Stimulated activated CD8-positive, alpha-beta memory T cell treated with anti-CD3 and anti-CD28 coated beads, Interleukin-4, amount 100 ng/mL, for 48 hours (primary cell): ENCODE measurements at places on chromosomes 3 and 15.
A peak's percentile ranks its signal among the peaks of the same experiment; 100 is the strongest.

- DNase-seq = no peak
These were observed 29.8 kb upstream of the EBLN2 start for GRCh38 chr3:73031573-73032103.

GRCh38 chr3:25555695-25556437, 108.8 kb downstream of the TOP2B start:
- DNase-seq = no peak

DNA sequence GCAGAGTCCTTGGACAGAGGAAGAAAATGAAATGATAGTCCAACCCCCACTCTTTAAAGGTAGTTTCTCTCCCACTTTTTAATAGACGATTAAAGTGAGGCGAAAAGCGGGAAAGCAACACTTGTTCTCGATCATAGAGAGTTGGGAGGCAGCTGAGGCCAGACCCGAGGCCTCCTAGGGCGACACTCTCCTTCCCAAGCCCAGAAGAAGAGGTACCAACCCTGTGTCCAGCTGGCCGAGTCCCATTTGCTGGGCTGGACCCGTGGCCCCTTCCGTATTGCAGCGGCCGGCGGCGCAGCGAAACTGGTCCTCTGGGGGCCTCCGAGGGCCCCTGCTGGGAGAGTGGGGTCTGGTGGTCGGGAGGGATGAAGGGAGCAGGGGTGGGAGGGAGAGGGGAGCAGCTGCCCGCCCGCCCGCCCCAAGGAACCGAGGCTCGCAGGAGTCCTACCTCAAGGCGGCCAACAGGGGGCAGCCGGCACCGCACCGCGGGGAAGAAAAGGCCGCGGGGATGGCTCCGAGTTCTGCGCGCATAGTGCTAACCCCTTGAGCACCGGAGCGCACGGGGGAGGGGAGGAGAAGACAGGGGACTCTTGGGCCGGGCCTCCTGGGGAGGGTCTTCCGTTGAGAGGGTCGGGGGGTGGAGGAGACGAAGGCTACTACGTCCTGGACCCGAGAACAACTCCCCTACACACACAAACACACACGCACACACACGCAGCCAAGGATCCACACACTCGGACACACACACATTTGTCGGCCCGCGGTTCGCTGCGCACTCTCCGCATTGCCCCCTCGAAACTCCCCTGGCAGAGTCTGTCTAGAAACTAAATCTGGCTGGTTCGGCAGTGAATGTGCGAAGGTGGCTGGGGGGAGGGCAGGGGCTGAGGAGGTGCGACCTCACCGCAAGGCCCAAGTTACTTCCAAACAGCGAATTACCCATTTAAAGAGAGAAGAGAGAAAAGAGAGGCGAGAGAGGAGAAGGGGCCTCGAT, 2.0 kb downstream of the WNT5A start:
- DNase-seq = peak; percentile 70

DNA sequence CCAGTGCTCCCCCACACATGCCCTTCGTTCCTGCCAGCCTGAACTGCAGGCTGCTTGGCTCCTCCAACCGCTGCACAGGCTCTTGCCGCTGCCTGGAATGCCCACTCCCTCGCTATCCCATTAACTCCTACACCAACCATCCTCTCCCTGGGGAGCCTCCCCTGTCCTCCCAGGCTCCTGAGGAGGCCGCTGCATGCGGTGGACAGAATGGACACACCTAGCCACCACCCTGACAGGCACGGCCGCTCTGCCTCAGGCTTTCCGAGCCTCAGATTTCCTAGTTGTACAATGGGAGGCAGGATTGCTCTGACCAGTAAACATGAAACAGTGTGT, 2.3 kb downstream of the PLXNB1 start:
- no peak for DNase-seq

GRCh38 chr15:36841193-36841592, 259.2 kb downstream of the MEIS2 start:
- DNase-seq = no peak

GRCh38 chr3:161051856-161052255, 53.3 kb downstream of the B3GALNT1 start:
- no peak for DNase-seq

- no peak for DNase-seq
These were observed 120.8 kb upstream of the PHLDB2 start for GRCh38 chr3:111738238-111738637.

DNA sequence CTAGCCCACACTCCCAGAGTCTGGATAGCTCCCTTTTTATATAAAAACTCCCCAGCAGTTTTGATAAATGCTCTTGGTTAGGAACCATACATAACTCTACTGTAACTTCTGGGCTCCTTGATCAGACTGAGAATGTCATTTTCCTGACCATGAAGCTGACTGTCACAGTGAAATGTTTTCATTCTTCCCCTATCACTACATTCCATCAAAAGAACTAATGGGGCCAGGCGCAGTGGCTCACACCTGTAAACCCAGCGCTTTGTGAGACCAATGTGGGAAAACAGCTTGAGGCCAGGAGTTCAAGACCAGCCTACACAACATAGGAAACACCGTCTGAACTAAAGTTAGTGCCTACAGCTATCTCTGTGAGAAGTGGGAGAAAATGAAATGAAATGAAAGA, 72.8 kb upstream of the MYO5C start:
- no peak for DNase-seq

DNA sequence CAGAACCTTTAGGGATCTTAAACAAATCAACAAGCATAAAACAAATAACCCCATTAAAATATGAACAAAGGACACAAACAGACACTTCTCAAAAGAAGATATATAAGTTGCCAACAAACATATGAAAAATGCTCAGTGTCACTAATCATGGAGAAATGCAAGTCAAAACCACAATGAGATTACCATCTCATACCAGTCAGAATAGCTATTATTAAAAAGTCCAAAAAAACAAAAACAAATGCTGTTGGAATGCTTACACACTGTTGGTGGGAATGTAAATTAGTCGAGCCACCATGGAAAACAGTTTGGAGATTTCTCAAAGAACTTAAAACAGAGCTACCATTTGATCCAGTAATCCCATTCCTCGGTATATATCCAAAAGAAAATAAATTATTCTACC, 423.6 kb downstream of the OTOL1 start:
- no peak for DNase-seq

DNA sequence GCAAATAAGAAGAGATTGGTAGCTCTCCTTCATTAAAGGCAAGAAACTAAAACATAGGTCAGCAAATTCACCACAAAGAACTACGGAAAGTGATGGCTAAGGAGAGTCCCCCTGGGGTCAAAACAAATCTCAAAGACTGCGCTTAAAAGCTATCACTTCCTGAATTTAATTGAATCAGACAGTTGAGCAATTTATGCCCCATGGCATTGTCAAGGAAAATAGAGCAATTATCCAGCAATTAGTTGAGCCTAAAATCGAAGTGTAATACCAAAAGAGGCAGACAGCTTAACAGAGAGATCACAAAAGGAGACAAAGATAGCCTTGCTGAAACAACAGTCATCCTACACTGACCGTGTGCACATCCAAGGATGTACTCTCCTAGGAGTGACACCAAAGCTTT, 74.4 kb upstream of the SCN10A start:
- no peak for DNase-seq

DNA sequence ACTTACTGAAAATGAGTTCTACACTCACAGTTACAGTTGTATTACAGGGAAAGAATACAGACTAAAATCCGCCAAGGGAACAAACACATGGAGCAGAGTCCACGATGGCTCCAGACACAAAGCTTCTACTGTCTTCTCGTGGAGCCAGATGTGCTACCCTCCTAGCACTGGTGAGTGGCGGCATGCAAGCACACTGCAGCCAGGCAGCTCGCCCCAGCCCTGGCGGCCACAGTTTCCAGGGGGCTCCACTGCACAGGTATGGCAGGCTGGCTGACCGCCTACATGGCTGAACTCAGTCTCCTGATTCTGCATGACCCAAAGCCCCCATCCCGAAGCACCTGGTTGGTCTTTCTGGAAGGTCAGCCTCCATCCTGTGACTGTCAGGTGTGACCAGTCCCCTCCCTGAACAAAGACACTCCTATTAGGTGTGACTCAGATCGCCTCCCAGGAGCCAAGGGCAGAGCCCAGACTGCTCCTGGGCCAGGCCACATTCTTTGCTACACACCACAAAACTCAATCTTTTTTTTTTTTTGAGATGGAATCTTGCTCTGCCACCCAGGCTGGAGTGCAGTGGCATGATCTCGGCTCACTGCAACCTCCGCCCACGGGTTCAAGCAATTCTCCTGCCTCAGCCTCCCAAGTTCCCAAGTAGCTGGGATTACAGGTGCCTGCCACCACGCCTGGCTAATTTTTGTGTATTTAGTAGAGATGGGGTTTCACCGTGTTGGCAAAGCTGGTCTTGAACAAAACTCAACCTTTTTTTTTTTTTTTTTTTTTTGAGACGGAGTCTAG, 51.5 kb downstream of the CFAP92 start:
- no peak for DNase-seq

- DNase-seq = no peak
These were observed 232.5 kb upstream of the TBL1XR1 start for GRCh38 chr3:177429771-177430170.

DNA sequence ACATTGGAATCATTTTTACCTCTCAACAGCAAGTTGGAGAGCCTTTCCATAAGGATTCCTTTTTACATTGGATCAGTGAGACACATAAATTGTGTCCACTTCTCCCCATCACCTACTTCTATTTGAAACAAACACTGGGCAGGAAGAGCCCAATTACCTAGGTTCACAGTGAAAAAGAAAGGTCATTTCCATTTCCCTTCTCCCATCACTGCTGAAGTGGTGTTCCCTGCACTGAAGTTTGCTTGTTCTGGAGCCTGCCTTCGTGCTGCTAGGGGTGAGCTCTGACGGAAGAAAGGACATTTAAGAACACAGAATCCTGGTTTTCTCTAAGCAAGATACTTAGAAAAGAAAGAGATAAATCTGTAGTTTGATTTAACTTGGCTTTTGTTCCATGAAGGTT, 123.8 kb upstream of the ZBTB20 start:
- DNase-seq = no peak

DNA sequence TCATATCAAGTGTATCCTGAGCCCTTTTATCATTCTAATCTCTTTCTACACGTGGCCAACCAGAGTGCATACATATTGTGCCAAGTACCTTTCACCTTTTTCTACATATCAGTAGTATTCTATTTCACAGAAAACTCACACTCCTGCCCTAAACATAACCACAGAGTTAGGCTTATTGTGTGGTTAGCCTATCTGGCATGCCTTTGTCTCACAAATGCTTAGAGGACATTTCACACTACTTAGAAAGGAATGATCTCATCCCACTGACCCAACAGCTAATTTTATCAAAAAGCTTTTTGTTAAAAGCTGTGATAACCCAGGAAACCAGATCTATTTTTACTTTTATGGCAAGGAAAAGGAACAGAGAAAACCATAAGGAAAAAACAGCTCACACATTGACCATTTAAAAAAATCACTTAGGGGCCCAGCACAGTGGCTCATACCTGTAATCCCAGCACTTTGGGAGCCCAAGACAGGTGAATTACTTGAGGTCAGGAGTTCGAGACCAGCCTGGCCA, 17.8 kb upstream of the MAP4 start:
- DNase-seq = no peak

GRCh38 chr3:64922213-64922612, 234.4 kb upstream of the ADAMTS9 start:
- DNase-seq = no peak

DNA sequence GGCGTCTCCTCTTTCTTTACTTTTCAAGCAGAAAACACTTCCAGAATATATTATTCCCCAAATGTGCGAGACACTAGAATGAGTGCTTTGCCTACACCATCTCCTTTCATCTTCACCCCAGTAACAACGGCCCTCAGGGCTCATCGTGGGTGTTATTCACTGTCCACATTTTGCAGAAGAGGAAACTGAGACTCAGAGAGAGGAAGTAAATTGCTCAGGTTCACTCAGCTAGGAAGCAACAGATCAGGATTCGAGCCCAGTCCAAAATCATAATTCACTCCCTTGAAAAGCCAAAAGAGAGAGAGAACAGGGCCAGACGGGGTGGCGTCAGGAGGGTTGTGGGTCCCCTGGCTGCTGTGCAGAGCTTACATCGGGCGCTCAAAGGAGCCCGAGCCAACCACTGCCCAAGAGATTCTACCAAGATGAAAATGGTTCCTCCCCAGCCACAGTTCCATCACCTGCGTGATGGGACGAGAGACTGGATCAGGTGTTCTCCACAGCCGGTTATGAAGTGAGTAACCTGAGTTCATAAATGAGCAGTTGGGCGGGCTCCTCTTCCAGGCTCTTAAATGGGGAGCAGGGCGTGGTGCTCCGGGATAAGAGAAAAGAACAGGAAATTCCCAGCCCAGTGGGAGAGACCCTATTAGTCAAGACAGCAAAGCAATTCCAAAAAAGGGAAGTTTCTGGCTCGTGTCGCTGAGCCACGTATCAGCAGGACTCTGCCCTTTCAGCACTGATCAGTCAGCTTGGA, 48.6 kb upstream of the FLNB start:
- DNase-seq = no peak

GRCh38 chr3:59107856-59108815, 58.3 kb upstream of the CFAP20DC start:
- no peak for DNase-seq

DNA sequence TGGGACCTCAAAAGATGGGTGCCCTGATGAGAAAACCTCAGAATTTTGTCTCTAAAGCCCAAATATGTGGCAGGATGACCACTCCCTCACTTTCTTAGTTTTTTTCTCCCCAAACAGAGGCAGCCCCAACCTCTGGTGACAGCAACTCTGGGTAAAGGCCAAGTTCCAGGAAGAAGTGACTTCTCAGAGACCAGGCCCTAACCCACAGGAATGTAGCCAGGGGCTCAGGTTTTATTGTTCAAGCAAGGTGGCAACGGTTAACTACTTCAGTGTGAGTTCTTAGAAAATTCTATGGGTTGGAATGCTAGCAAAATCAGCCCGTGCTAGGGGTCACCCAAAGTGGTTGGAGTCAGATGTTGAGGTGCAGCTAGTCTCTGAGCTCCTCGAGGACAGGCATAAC, 5.1 kb upstream of the DNAJA4 start:
- DNase-seq = no peak

DNA sequence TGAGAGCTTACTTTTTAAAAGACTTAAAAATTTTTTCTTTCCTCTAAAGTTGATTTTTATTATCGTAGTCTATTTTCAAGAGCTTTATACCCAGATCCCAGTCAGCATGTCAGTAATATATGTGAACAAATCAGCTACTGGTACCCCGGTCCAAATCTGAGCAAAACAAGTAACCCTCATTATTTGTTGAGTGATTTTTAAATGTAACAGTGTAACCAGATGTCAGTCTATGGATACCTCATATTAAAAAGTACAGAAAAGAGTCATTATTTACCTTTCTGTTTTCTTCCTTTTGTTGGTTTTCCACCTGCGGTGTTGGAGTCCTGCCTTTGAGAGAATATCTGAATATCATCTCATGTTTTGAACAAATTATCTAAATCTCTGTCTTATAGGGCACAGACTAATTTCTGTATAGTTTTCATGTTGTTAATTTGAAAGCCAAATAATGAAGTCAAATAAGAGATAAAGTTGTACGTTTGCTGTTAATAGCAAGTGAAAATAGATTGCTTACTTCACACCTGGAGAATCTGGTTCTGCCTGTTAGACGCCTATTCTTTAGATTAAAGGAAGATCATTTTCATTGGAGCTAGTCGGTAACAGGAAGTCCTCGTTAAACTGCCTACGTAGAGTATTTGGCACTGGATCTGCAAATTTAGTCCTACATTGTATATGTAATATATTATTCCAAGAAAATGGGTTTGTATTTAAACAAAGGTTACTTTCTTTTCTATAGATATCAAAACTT, at the start of gene STX19:
STX19 (minus strand) TSS at position 505 of the 745 bp plus-strand sequence. CDS start 13,328 bp downstream, outside the sequence.
- no peak for DNase-seq

GRCh38 chr3:143935678-143936077, 35.9 kb upstream of the DIPK2A start:
- DNase-seq = no peak

- DNase-seq = no peak
These were observed 77.4 kb downstream of the FLNB start for GRCh38 chr3:58085616-58086015.
